ENCODE measurements at places on chromosomes 12 and 14.

- DNase-seq = no peak
These were observed 919.9 kb downstream of the FSCB start for GRCh38 chr14:43587183-43587582.

DNA sequence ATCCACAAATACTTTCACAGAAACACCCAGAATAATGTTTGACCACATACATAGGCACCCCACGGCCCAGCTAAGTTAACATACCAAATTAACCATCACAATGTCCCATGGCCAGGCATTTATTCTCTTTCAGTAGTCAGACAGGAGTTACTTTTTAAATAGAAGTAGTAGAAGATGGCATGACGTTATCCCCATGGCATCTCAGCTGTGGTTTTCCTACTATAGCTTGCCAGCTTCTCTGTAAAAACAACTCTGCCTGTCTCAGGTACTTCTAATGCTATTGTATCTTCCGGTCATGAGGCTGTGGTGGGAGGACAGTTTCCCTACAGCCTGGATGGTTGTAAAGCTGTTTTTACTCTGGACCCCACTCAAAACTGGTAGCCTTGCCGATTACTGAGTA is 19.3 kb downstream of the CTSG start:
- no peak for DNase-seq

DNA sequence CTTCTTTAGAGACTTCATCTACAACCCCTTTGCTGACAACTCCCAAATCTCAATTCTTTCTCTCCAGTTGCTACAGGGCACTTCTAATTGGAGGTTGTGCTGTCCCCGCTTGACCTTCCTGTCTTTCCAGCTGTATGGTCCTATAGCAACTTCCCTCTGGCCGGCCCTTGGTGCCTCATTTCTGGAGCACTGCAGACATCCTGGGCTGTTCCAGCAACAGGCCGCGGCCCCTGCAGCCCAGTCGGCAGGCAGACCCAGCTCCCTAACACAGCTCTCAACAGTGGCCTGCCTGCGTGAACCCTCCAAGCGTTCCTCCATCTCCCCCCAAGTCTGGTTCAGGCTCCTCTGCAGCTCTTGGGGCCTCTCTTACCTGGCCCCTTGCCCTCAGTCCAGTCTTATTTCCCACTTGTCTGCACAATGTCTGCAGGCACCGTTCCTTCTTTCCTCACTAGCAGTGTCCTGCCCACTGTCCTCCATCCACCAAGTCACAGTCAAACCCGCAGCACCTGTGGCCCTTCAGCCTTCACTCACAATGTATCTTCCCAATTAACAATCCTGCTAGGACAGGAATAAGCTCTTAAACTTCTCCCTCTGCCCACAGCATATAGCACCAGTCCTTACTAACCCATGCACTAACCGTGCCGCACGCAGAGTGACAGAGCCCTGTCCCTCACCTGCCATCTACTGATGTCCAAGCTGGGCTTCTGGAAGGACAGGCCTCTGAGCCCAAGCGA is 1.6 kb upstream of the EML1 start:
- no peak for DNase-seq

DNA sequence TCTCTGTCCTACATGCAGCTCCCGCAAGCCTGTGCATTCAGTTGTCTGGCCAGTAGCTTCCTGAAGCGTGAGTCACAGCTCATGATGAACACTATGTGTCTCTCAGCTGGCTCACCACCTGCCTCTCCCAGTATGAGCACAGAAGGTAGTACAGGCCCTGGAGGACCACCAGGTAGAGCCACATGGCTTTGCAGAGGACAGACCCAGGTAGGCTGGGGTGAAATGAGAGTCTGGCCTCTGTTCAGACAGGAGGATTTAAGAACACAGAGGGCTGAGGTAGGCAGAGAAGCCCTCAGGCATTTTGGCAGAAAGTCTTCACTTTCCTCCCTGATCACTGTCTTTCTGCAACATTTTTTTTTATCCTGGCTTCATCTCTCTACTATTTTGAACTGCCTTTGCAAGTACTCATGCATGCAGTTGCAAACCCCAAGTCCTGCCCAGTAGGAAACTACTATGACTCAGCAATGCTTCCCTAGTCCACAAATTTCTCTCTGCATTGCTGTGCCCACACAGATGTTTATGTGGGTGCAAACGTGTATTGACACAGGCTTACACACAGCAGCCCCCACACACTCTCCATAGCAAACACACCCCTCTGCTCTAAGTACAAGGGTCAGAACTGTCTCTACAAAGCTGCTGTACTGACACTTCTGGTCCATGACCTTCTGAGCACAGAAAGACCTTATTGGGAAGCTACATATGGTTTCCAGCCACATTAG is 7.2 kb upstream of the SDR9C7 start:
- no peak for DNase-seq

- DNase-seq = no peak
These were observed 21.0 kb downstream of the EEA1 start for GRCh38 chr12:92908108-92908507.

DNA sequence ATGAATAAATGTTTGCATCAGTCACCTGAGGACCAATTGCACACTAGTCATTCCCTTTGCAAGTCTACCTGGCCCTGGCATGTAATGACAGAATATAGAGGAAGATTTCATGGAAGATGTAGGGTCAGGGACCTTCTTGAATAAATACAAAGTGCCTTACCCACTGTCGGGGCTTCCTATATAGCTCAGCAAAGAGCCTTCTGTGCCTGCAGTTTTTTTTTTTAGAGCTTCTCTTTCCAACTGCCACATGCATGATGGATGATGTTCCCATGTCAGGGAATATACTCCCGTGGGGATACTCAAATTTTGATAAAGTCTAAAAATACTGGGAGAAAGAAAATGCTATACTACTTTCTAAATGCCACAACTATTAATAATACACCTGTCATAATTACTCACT is 176.7 kb downstream of the ADCK1 start:
- DNase-seq = no peak

DNA sequence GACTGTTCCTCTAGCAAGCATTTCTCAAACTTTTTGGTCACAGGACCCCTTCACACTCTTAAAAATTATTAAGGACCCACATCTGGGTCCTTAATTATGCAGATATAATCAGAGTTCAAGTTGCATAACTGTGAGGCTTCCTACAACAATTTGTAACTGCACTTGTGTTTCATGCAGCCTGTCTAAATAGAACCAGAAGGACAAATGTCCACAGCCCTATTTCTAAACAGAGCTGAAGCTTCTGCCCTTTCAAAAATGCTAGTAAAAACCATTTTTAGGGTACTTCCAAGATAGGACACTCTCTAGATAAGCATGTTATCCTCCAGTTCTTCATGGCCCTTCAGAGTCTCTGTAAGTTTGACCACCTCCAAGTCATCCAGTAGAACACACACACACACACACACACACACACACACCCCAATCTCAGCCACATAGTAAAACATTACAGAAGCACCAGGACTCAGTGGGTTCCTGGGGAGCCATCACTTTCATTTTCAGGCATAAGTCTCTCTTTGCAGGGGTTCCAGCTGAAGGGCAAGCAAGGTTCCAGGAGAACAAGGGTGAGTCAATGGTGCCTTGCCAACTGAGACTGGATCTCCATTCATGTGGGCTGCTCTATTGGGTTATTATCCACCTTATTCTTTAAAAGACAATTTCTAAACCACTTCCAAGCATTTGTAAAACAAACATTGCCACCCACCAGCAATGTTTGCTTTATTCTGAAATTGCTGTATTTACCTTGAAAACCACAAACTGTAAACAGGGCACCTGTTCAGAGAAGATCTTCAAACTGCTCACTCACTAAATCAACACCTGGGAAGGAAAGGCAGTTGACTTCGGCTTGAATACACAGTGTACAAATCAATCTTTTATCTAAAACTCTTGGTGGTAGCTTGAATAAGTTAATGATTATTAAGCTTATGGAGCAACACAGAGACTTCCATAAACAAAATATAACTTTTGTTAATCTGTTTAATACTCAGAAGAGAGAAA is 64.1 kb downstream of the ITPR2 start:
- no peak for DNase-seq

DNA sequence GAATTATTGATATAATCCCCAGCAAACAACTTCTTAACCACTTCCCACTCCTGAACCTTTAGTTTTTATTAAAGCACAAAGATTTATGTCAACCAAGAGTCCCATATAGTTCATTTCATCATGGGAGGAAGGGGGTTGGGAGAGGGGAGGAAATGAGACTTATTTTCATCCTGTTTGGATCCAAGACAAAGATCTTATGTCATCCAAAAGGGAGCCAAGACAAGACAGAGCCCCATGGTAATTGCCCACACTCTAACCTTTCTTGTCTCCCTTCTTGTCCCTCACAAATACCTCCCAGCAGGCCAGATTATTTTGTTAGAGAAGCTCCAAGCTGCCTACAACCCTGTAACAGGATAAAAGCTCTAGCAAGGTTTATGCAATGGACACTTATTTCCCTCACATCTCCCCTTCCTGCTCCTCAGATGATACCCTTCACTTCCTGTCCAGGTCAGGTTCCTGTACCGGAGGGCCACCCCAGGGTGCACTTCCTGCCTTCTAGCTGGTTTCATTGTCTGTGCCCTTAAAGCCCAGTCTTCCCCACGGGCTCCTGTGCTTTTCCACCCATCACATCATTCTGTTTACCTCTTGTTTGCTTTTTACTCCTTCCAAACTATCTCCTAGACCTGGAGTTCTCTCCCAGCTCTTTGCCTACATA is 123.7 kb upstream of the MDM1 start:
- DNase-seq = no peak

- peak; percentile 61 for DNase-seq
These were observed 6.2 kb downstream of the CHST11 start for GRCh38 chr12:104462931-104463339.

- no peak for DNase-seq
These were observed 47.7 kb downstream of the CLMN start for GRCh38 chr14:95272057-95272456.

DNA sequence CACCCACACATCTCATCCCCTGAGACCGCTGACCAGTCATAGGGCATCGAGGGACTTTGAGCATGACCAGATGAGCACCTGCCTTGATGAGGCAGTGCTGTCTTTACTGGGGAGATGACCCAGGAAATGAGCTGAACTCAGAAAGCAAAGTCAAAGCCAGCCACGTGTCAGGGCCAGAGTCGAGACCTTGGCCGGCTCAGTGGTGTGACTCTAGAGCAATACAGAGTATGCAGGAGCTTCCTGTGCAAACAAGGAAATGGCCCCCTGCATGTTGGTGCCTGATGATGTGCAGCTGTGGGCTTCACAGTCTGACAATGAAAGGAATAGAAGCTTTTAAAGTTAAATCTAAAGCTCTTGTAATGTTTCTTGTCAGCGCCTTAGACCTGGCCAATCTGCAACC is 332.9 kb downstream of the PCNX1 start:
- DNase-seq = no peak

DNA sequence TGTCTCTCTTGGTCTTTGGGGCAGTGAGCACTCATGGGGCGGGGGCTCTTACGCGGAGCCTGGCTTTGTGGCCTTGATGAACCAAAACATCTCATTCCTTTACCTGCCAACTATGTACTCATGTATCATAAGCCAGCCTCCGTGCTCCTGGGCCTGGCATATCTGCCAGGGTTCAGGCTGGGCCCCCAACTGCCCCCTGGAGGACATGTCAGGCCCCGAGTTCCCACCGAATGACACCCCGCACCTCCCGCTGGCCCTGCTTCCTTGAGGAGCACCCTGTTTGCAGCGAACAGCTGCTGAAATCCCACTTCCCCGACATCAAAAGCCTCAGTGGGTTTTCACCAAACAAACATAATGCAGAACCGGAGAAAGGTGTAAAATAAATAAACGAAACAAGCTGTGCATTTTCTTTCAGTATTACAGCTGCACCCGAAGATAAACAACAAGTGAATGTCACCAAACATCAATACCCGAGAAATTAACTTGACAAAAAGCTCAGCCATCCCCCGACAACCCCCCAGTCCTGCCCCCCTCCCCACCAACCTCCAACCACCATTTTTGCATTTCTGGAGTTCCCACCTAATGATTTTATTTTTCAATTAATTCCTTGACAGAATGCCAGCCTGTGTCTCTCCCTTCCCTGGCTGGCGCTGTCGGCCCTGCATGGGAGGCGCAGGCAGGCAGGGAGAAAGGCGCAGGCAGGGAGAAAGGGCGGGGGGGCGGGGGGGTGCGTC is 139.2 kb downstream of the RBM19 start:
- DNase-seq = no peak

DNA sequence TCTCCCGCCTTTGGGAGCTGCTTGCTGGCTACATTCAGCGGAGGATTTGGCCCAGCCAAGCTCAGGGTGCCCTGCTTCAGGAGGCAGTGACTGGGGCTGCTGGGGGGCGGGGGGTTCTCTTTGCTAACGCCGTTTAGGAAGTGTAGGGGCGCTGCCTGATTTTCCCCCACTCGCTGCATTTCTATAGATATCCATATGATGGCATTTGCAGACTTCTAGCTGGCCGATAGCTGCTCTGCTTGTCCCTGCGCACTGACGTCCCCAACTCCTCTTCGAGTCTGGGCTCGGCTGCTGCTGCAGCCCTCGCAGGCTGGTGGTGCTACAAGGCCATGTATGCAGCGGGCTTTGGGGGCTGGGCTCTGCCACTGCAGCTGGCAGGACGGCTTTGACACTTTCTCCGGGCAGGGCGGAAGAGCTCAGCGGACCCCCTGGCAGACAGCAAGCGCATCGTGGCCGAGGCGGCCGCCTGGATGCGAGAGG is 3.1 kb downstream of the LRFN5 start:
- no peak for DNase-seq

- no peak for DNase-seq
These were observed 85.0 kb downstream of the ACTN1 start for GRCh38 chr14:68894123-68894522.

DNA sequence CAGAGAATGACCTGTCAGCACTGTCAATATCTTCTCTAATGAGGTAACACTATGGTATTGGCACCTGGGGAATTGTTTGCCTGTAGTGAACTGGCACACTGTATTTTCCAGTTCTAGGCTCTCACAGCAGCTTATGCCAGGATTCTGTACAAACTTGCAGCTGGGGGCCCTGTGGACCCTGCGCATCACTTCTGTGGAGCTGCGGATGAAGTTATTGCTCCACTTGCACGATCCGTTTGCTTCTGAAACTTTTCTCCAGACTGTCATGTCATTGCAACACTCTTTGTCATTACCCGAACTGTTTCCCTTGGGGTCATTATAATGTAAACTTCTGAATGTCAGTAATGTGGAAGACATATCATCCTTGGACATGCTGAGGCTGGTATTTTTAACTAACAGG is 3.9 kb downstream of the RNASE11 start:
- no peak for DNase-seq

DNA sequence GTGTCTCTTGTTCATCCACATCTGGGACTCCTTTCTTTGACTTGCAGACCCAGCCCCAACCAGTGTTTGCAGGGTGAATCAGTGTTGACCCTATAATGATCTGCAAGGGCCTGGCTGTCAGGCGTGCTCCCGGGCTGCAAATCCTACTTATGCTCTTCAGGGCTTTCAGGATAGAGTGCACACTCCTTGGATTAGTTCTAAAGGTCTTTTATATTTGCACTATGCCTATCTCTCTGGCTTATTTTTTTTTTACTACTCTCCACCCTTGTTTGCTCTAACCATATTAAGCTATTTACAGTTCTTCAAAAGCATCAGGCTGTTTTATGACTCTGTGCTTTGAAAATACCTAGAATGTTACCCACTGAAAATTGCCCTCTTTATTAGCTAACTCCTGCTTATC is 4.3 kb upstream of the PRICKLE1 start:
- DNase-seq = no peak
